ENCODE measurements at places on chromosomes 12 and 14.

DNA sequence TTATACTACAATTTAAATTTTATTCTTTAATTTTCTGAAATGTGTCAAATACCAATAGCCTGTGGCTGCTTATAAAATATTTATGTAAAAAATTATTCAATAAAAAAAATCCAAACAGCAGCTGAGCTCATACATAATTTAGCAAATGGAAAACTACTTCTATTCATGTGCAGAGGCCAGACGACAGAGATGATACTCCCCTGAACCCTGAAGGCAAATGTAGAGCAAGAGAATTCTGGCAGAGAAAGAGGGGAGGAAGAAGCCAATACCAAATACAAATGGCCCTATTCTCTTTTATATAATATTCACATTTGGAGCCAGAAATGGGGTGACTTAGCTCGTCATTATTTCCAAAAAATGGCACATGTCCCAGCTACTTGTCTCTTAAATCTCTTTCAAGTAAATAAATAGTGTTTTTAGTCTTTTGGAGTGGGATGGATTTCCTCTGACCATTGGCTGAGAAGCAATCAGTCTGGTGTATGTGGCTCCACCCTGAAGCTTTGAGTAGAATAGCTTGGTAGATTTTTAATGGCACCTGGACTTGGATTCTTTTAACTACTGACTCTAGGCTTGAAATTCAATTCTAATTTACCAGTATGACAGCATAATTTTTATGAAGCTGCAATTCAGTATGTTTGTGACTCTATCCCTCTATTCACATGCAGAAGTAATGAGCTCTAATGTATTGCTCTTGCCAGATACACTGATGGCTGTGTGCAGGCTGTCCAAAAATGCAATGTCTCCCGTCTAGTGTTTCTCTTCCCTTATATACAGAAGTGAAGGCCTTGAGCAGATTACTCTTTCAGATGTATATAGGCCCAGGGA lies 113.4 kb upstream of the SCAF11 start:
- DNase-seq, result no peak

- no peak for DNase-seq
Measured at GRCh38 chr14:42214981-42215491, 608.4 kb downstream of the LRFN5 start.

- no peak for DNase-seq
Measured at GRCh38 chr12:51171884-51172514, 936 bp downstream of the TFCP2 start.

- DNase-seq, result no peak
Measured at GRCh38 chr14:62655166-62655565, 390.1 kb downstream of the KCNH5 start.
